ENCODE measurements at places on chromosomes 7 and 10.

DNA sequence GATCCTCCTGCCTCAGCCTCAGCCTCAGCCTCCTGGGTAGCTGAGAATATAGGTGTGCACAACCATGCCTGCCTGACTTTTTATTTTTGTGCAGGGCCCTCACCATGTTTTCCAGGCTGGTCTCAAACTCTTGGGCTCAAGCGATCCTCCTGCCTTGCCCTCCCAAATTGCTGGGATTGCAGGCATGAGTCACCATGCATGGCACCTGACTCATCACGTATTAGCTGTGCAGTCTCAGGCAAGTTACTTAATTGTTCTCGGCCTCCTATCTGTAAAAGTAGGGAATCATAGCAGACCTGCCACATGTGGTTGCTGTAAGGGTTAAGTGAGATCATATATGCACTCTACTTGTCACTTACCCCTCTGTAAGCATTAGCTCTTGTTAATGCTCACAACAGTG is 117.2 kb downstream of the ANLN start:
- no peak for DNase-seq

GRCh38 chr10:50600286-50600685 is 23.5 kb downstream of the SGMS1 start:
- no peak for DNase-seq

DNA sequence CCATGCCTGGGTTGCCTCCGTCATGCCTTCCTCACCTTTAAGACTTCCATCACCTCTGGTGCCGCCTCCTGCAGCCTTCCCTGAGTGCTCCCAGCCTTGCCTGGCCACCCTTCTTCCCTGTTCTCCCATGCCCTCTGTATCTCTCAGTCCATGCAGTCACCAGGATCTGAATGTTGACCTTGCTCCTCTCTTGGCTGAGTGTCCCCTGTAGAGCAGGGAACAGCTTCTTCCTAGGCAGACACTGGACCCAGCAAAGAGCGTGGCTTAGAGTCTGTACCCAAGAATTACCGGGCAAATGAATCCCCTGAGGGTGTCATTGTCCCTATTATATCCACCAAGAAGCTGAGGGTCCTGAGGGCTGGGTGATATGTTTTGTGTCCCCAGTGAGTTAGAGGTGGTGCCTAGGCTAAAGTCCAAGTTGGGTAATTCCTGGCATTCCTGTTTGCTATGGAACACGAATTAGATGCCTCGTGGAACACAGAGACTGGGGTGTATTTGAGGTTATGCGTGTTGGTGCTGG is 505.6 kb downstream of the RPS24 start:
- no peak for DNase-seq

DNA sequence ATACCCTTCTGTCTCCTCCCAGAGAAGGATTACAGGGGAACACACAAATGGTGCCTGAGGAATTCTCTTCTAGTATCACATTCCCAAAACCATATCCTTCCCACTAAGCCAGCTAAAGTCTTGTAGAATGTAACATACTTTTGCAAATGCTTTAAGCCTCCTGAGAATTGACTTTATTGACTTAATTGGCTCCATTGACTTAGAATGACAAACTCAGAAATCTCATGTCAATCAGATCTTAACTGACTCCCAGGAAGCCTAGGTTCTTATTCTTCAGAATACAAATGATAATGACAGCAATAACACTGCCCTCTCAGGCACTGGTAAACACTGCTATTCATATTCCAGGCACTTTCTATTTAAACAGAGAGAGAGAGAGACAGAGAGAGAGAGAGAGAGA is 356.9 kb upstream of the PRKCQ start:
- no peak for DNase-seq

GRCh38 chr7:27145914-27146412 is 1.6 kb downstream of the HOXA6 start:
- DNase-seq = no peak

DNA sequence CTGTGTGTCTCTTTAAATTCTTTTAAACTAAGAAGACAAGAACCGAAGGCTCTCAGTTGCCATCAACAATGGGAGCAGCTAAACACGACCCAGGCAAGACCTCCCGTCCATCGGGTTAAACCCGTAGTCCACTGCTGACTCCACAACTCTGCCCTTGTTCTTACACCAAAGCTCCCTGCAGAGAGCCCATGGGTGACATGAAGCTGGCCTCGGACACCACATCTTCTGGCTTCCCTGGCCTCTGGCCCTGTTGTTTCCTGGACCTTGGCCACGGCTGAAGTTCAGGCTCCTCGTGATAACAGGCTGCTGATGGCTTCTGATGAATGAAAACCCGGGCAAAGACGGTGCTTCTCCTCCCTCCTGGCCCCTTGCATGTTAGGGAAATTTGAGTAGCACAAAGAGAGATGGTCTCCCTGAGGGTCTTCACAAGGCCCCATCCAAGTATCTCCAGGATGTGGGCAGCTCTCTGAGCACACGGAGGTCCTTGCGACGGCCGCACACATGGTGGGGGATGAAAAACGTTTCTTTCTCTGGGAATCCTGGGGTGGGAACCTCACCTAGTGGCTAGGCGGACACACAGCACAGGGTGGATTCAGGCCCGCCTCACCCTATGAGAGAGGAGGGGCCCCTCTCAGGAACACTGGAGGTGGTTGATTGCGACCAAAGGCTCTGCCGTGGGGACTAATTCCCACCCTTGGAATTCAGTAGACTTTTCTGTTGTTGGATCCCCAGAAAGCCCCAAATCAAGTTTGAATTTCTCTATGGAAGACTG is 271.1 kb downstream of the ADARB2 start:
- no peak for DNase-seq

GRCh38 chr10:76428551-76429367 is 997.3 kb downstream of the LRMDA start:
- DNase-seq = no peak

DNA sequence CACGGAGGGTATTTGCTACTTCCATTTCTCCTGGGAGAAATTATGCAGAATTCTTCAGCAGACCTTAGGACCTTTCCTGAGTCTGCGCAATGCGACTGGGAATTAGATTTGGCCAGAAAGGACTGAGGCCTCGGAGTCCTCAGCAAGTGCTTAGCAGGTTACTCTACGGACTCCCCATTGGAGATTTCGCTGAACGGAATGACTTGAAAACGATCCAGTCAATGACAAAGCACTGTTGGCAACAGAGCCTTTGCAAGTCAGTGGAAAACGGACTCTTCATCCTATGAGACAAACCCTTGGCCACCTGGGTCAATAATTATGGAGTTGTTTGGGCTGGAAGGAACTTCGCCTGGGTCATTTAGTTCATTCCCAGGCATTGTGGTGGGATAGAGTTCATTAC is 107.4 kb downstream of the FAM204A start:
- no peak for DNase-seq

- no peak for DNase-seq
Measured at GRCh38 chr10:73650537-73651331, 5.1 kb downstream of the SYNPO2L start.

GRCh38 chr10:63462442-63462841 is 3.3 kb downstream of the JMJD1C start:
- no peak for DNase-seq

All from cerebellum (tissue), 4 donors.